ENCODE measurements at places on chromosomes 1 and 21.

- DNase-seq: no peak
Observed at GRCh38 chr1:15950302-15950701, 25.6 kb downstream of the ZBTB17 start.

DNA sequence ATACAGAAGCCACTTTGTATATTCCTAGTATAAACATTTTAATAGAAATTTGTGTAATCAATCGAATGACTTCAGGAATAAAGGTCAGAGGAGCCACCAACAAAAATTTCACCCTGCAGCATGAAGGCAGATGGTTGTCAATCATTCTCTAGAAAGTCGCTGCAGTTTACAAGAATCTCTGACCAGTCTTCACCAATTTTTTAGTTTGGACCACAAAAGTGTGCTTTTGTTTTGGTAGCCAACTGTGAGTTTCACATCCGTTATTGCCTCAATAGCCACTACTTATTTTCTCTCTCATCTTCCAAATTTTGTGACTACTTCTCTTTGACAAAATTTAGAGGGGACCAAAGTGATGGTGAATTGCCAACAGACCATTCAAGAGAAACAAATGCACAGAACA is 1155.6 kb downstream of the AMY1C start:
- no peak for DNase-seq

GRCh38 chr1:22788254-22788661 is 77.6 kb downstream of the EPHB2 start:
- DNase-seq: no peak

DNA sequence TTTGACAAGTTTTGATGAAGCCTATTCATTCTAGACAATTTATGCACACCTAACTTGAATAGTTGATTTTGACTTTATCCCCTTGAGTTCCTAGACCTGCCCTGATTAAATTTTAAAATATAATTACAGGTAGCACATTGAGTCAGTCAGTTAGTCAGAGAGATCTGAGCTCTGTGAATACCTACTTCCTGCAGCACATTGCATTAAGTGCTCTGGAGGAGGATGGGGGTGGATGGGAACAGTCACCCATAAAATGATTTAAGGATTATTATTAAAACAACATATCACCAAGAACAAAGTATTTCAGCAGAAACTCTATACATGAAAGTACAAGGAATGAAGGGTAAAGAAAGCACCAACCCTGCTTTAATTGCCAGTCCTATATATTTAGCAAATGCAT is 11.8 kb upstream of the RPF1 start:
- DNase-seq: no peak

- DNase-seq: no peak
Observed at GRCh38 chr1:152623203-152623844, 421 bp upstream of the LCE3A start.

GRCh38 chr1:32900371-32900955 is 726 bp downstream of the TMEM54 start:
- DNase-seq: no peak

DNA sequence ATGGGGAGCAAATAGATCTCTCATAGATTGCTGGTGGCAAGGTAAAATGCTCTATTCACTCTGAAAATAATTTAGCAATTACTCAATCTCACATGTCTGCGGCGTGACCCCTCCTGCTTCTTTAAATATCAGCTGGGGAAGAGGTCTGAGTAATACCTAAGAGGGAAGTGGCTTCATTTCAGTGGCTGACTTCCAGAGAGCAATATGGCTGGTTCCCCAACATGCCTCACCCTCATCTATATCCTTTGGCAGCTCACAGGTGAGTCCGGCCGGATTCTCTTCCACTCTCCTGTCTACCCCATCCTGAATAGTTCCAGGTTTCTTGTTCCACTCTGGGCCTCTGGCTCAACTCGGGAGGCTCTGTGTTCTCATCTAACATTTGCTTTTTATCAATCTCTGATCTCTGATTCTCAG is at the start of gene SLAMF7:
Gene SLAMF7, plus strand, starts transcription at position 150 of the 414 bp plus-strand sequence. Its CDS starts 55 bp downstream, at position 205.
- peak; percentile 59 for DNase-seq

DNA sequence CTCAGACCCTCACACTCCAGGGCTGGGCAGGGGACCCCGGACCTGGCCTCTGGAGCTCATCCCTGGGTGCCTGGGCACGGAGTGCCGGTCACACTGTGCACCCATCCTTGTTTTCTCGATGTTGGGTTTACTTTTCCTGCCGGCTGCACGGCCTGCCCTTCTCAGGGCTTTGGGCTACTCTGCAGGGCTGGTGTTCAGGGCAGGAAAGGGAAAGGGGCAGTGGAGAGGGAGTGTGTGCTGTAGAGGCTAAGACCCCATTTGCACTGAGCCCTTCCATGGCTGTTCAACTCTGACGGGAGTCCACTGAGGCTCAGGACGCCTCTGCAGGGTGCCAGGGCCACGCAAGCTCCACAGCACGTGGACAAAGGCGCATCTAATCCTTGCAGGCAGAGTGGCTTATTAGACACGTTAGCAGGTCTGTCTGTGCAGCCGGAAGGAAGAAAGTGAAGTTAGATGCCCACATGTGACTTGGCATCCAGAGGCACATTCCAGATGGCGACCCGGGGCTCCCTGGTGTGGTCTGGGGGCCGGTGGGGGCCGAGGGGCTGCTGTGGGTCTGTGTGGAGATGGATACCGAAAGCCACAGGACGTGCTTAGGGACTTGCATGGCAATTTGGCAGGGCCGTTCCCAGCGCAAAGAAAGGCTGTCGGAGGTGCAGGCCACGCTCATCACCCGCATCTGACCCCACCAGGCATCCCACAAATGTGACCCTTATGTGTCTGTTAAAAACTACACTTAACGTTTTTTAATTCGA is 33.6 kb downstream of the COL18A1 start:
- DNase-seq: no peak

- no peak for DNase-seq
Observed at GRCh38 chr1:51264451-51264850, 28.4 kb downstream of the RNF11 start.
